Activated CD4-positive, alpha-beta T cell treated with anti-CD3 and anti-CD28 coated beads, Interleukin-2, amount 10 ng/mL, durations not matched to agents 7 days and 5 days (primary cell): ENCODE measurements at places on chromosomes 7 and 10.
A peak's percentile ranks its signal among the peaks of the same experiment; 100 is the strongest.

- no peak for DNase-seq
Observed at GRCh38 chr10:61592581-61592980, 70.1 kb upstream of the CABCOCO1 start.

DNA sequence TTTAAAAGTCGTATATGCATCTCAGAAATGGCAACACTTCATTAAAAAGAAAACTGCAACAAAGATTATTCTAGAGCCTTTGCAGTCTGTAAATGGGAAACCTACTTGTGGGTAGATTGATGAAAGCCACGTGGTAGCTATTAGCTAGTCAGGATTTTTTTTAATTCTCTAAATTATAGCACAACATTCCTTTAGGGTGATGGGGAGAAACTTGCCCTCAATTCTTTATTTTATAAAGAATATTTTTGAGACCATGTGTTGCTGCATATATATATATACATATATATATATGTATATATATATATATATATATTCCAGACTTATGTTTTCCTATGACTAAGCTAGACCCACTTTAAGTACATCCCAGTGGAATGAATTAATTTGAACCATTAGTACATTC, 118.0 kb downstream of the PPP1R3A start:
- DNase-seq, result no peak

DNA sequence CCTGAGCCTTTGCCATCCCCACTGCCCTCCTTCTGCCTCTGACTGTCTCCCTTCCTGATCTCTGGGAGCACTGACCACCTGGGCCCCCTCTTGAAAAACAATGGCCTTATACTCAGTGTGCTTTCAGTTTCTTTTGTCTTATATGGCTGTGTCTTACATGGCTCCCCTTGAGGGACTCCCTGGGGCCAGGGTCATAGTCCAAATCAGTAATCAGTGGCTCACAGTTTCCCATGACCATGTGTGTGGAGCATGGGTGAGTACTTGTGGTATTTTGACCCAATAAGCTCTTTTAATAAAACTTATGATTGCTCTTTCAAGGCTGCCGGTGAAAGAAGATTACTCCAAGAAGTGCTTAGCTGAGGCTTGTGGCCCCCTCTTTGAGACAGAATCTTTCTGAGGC, 62.4 kb upstream of the PCBD1 start:
- DNase-seq, result no peak

GRCh38 chr10:113071446-113071845, 121.4 kb downstream of the TCF7L2 start:
- DNase-seq, result no peak

- DNase-seq, result no peak
Observed at GRCh38 chr7:1100834-1101562, 13.1 kb downstream of the GPER1 start.

DNA sequence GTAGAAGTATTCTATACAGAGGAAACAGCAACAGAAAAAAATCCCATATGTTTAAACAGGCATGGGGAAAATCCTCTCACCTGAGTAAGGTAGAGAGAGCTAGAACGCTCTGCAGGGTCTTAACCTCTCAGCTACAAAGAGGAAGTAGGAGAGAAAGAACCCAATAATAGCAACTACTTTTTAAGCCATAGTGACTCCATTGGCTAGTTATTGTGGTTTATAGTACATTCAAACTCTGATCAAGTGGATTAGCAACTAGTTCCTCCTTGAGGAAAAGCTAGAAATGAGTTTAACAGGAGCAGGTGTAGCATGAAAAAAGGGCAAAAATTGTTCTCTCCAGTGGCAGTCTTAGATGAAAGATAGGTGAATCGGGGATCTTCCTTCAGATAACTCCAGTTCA, 89.7 kb downstream of the HGF start:
- DNase-seq, result no peak

DNA sequence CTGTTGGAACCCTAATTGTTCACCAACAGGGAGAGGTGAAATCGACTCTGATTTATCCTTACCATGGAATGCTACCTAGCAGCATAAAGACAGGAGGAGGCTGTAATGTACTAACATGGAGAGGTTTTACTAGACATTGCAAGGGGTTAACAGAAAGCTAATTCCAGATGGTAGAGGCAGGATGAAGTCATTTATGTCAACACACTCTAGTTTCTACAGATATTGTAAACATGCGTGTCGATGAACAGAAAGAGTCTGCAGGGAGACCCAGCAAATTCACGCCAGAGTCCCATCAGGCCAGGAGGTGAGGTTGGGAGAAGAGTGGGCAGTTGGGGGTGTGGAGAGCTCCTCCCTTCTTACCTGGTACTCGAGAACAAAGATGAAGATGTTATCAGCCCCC, 7.0 kb downstream of the NPC1L1 start:
- DNase-seq, result no peak

GRCh38 chr10:123272171-123272570, 118.0 kb downstream of the BUB3 start:
- DNase-seq, result no peak

- DNase-seq, result no peak
Observed at GRCh38 chr7:130932667-130933432, 198.8 kb upstream of the KLF14 start.

DNA sequence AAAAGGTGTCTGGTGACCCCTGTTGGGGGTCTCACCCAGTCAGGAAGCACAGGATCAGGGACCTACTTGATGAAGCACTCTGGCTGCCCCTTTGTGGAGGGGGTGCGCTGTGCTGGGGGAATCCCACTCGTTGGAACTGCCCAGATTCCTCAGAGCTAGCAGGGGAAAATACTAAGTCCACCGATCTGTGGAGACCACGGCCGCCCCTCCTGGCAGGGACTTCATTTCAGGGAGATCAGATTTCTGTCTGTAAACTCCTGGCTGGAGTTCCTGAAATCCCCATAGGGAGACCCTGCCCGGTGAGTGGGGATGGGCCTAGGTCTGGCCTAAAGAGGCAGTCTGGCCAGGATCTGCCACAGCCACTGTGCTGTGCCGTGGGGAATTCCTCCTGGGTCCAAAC, 79.3 kb upstream of the ADCY1 start:
- DNase-seq, result no peak

- no peak for DNase-seq
Observed at GRCh38 chr7:22066522-22066921, 120.8 kb upstream of the CDCA7L start.

GRCh38 chr10:13930120-13930519, 343.4 kb downstream of the PRPF18 start:
- DNase-seq, result peak; percentile 60

- no peak for DNase-seq
Observed at GRCh38 chr10:89250865-89251408, 638 bp downstream of the LIPA start.

DNA sequence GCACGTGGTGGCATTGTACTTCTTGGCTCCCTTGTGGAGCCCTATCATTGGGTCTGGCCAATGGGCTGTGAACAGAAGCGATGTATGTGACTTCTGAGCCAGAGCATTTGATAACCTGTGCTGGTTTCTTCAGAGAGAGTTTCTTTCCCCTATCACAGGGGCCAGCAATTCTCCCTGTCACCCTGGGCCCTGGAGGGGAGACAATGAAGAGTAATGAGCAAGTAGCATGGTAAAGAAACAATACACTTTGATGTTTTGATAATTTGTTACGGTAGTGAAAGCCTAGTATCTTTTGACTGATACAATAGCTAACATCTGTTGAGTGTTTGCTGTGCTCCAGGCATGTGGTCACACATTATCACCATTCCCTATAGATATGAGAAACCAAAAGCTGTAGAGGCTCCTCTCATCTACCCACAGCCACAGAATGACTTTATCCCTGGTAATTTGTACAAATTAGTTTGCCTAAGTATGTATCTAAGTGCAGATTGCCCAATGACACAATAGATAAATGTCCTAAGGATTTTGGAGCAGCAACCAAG, 113.4 kb upstream of the SVIL start:
- DNase-seq, result no peak

GRCh38 chr7:46368871-46369270, 447.8 kb upstream of the IGFBP3 start:
- DNase-seq, result no peak

DNA sequence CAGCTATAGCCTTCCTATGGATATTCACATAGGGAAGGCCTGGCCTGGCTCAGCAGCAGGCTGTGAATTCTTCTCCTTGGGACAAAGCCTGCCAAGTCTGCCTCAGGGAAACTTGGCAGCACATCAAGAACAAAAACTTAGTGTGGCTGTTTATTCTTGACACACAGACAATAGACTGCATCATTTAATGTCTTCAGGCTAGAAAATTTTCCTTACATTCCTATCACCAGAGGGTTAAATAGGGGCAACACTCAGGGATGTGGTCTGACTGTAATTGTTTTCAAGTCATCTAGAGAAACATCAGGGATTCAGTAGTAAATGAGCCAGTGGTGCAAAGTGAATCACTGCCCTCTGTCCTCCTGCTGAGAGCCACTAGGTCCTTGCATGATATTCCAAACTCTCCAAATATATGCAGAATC, 137.3 kb downstream of the SEMA3C start:
- DNase-seq, result no peak

- DNase-seq, result no peak
Observed at GRCh38 chr10:86233131-86233530, 133.5 kb downstream of the GRID1 start.

GRCh38 chr7:34337163-34337562, 320.9 kb upstream of the NPSR1 start:
- no peak for DNase-seq

DNA sequence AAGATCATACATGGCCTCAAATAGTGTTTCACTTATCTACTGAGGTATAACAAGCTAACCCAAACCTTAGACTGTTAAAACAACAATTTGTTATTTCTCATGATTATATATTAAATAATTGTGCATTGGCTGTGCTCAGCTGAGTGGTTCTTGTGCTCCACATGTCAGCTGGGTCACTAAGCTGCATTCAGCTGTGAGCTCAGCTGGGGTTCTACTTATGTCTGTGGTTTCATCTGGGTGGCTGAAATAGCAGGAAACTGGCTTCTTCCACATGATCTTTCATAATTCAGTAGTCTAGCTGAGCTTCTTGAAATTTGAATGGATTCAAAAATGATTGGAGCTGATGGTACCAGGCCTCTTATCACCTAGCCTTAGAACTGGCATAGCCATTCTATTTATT, 181.8 kb upstream of the CSTF2T start:
- no peak for DNase-seq

GRCh38 chr10:605632-606325, 83.7 kb downstream of the DIP2C start:
- DNase-seq, result no peak

GRCh38 chr7:92827464-92828120, 8.8 kb downstream of the CDK6 start:
- DNase-seq, result no peak

GRCh38 chr10:52250510-52250909, 63.6 kb upstream of the DKK1 start:
- no peak for DNase-seq

DNA sequence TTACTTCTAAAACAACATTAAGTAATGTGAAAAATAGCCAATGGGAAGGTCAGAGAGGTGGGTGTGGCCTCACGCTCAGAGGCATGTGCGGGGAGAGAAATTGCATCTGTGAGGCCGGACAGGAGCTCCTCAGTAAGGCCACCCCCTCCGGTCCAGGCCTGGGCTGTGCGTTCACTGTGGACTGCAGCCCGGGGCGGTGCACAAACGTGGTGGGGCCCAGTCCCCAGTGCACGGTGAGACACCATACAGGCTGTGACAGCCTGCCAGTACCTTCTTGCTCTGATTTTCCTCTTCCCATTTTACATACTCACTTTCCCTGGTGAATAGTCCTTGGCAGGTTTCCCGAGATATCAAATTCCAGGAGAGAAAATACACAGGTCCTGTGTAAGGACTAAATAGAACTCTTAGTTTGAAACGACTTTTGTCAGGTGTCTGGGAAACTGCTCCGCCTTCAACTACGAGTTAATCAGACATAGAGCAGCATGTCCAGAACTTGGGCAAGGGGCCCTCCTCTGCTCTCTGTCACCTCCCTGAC, 174.1 kb upstream of the MKI67 start:
- DNase-seq, result no peak

- DNase-seq, result no peak
Observed at GRCh38 chr7:101125989-101126650, 784 bp upstream of the SERPINE1 start.

- DNase-seq, result no peak
Observed at GRCh38 chr10:44908066-44908749, 2.9 kb upstream of the TMEM72 start.

- no peak for DNase-seq
Observed at GRCh38 chr7:149293338-149293737, 31.3 kb downstream of the ZNF783 start.
